ENCODE measurements at places on chromosomes 12 and 14.

- DNase-seq: no peak
Observed at GRCh38 chr14:92995620-92996019, 72.7 kb downstream of the CHGA start.

GRCh38 chr14:35435177-35435576, 30.6 kb upstream of the NFKBIA start:
- DNase-seq: no peak

GRCh38 chr12:49662998-49663843, 39.9 kb downstream of the PRPF40B start:
- no peak for DNase-seq

DNA sequence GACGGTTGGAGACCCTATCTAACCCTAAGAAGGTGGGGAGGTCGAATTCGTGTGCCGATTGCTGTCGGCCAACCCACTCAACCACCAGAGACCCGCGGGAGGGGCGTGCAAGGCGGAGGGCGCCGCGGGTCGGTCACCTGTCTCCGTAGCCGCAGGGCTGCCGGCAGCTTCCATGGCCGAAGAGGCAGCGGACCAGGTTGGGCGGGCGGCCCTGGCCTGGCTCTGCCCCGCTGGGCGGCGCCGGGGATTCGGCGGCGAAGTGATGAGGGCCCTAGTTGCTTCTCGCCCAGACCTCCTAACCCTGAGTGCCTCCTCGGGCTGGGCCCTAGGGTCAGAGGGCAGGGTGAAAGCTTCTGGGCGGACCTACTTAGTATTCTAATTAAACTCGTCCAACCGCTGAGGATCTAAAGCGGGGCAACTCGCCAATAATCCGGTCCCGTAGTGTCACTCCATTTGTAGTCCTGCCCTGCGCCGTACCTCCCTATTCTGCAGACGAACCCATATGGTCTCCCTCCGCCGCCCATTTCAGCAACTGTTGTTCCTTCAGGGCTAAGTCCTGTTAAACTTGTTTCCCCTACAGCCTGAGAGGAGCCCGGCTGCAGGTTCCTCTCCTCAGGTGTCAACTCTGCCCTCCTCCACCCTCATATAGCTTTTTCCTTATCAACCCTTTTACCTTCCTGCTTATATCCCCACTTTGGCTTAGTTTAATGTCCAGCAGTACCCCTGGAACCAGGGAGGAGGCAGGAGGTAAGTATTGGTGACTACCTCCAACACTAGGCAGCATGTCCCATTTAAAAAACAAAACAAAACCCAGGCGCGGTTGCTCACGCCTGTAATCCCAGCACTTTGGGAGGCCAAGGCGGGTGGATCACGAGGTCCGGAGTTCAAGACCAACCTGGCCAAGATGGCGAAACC, at the start of gene PYM1:
Gene PYM1, minus strand, starts transcription at position 307 of the 915 bp plus-strand sequence. Its CDS starts 133 bp downstream, at position 174.
- DNase-seq: no peak
